ENCODE measurements at places on chromosomes 12 and 14.
A peak's percentile ranks its signal among the peaks of the same experiment; 100 is the strongest.

GRCh38 chr12:43599066-43599465 is 47.1 kb upstream of the ADAMTS20 start:
- no peak for DNase-seq

- no peak for DNase-seq
Observed at GRCh38 chr12:78473136-78473535, 391.4 kb upstream of the SYT1 start.

DNA sequence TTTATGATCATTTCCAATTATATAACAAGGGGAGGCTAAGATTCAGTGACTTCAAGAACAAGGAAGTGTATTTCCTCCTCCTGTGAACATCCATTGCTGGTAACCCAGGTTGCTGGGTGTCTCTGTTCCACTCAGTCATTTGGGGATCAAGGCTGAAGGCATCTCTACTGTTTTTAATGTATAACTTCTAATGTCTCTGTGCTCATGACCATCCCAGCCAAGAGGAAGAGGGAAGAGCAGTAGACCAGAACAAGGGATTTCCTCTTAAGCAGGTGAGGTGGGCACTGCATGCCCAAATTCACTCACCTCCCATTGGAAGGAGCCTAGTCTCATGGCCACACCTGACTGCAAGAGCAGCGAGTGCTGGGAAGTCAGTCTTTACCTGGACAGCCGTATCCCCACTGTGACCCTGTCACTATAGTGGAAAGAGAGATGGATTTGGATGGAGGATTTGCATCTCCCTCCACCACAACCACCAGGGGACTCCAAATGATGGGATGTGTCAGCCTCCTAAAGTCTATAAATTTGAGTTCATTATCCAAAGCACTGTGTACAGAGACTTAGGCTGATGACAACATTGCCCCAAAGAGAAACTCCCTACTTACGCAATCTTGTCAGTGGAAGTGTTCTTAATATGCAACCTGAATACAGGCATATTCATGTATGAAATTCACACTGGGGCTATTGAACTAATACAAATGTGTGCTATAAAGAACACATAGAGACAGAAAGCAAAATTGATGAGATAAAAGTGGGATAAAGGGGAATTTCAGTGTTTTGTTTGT is 368.7 kb downstream of the TMEM132D start:
- DNase-seq, result no peak

DNA sequence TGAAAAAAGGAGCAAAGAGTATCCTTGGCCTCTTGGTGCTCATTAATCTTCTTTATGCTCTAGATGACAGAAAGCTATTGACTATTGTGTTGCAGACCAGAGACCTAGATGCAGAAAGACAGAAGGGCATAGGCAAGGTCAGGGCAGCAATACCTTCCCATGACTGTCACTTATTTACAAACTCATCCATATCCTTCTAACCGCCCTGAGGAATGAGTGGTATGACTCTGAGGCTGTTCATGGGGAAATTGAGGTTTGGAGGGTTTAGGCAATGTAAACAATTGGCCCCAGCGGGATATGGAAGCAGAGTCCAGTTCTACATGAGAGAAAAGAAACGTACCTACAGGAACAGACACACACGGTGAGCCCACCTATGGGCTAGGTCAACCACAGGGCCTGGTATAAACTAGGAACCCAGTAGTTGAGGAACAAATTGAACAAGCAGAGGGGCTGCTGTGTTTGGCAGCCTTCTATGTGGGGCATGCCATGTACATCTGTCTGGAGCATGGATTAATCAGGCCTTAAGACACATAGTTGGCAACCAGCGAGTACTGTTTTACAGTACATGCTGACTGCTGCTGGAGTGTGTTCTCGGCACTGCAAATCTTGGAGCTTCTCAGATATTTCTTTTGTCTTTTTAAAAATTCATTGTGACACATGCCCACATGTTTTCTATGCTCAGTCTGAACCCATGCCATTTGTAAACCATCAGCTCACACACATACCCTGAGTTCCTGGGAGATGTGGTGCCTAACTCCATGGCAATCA is 159.7 kb upstream of the NTF3 start:
- no peak for DNase-seq

- no peak for DNase-seq
Observed at GRCh38 chr12:12987421-12987820, 12.6 kb downstream of the HEBP1 start.

GRCh38 chr14:105437723-105438500 is 18.3 kb downstream of the MTA1 start:
- DNase-seq, result no peak

DNA sequence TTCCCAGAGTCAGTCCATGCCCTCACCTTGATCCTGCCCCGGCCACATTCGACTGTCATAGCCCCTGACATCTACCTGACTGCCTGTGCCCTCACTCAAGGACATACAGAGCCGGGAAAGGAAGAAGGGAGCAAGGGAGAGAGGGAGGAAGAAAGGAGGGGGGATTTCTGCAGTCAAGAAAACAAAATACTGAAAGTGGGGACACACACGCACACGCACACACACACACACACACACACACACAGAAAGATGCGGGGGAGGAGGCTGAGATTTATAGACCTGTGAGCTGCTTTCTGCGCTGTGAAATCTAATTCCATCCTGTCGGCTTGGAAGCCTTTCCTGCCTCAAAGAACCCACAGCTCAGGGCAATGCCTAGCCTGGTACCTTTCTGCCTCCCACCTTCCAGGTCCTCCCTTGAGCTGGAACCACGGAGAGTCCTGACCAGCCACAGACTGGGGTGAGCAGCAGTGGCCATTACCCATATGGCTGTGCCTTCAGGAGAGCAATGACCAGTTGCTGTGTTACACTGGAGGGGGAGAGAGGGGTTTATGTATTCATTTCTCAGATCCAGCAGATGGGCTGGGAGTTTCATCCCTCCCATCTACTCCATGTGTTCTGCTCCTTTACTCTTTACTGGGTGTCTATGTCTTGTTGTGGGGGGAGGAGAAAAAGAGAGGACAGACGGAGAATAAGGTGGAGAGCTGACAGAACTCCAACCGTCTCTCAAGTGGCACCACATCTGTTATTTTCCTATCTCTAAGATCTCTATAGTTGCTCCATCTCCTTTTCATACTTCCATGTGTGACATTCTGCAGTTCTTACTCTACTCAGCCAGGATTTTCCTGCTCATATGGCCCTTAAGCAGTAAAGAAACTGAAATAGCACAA is 12.9 kb downstream of the C14orf93 start:
- DNase-seq, result no peak

GRCh38 chr14:90398315-90398839 is 1.5 kb downstream of the CALM1 start:
- peak; percentile 59 for DNase-seq

DNA sequence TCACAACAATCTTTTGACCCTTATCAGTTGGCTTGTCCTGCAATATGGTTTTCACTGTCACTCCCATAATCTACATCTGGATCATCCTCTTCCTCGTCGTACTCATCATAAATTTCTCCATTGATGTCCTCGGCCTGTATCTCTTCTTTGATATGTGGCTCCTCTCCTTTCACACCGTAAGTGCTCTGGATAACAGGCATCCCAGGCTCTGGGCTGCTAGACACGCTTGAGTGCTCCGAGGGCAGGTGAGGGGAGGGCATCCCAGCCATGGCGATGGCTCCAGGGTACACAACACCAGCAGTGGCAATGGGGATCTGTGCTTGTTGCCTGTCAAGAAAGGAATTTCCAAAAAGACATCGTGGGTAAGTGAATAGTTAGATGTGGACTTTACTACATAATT is 415.3 kb downstream of the SOX5 start:
- DNase-seq, result no peak

DNA sequence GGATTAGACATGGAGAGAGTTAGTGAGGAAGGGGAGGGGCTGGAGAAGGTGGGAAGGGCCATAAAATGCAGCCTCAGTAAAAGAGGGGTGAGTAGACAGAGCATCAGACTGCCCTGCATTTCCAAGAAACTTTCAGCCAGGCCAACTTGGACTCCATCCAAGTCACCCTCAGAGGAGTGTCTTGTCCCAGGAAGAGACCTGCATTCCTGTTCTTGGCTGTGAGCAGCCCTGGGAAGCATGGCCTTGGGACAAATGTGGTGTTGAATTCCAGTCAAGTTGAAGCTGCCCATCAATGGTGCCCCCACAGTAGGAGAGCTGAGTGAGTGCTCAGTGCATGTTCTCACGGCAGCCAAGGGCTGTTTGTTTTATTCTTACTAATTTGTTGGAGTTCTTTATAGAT is 35.0 kb upstream of the TUNAR start:
- DNase-seq, result no peak

- no peak for DNase-seq
Observed at GRCh38 chr12:32568228-32568627, 110.9 kb upstream of the DNM1L start.

DNA sequence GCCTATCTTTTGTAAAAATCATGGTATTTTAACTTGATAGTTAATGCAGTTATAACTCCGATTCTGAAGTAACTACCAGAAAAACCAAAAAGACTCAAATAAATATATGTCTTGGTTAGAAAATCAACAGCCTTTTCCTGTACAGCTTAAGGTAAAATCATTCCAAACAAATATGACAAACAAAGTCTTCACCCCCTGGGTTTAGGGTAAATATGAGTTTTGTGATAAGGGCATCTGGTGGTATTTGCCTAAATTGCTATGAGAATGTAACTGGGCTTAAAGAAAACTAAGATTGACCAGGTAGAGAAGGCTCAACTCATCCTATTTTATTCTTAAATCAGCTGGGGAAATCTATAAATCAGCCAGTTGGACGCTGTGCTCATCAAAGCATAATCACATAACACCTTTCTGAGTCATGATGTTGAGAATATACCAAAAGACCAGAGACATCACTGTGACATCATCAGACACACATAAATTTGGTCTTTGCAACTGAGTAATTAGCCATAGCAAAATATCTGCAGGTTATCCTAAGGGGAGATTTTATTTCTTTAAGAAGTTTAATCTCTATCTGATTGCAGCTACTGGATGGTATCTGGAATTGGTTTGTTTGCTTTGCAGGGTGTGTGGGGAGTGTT is 133.9 kb downstream of the STXBP6 start:
- DNase-seq, result no peak

GRCh38 chr14:31712244-31713127 is 151.3 kb downstream of the NUBPL start:
- DNase-seq, result no peak

DNA sequence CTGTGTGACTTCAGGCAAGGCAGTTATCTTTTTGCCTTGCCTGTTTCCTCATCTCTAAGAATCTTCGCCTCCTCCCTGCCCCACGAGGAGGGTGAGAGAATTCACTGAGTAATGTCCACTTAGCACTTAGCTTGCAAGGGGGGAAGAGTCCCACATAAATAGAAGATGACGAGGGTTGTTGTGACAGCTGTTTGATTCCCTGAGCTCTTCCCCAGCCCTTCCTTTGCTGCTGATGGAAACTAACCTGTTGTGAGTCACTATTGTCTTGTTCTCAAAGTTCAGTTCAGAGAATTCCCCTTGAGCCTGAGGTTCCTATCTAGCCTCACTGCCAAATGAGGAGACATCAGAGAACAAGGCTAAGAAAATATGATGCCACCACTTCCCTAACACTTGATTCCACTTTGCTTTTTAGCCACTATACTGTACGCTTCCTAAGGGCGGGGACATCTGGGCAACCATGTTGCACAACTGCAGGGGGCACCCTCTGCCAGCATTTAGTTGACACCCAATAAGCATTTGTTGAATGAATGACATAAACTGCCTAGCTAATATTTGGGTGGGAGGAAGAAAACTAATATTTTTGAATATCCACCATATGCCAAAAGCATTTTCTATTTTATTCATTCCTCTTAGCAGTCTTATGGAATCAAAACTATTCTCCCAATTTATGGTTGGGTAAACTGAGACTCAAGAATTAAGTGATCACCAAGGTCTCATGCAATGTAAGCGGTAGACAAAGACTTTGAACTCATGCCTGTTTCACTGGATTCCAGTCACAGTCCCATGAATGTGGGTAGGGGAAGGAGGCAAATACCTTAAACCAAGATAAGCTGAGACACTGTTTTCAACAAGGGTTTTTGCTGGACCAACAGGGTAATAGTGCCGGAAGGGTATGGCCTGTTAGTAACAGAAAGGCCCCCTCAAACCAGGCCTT is 77.6 kb downstream of the ZFP36L1 start:
- DNase-seq, result no peak

DNA sequence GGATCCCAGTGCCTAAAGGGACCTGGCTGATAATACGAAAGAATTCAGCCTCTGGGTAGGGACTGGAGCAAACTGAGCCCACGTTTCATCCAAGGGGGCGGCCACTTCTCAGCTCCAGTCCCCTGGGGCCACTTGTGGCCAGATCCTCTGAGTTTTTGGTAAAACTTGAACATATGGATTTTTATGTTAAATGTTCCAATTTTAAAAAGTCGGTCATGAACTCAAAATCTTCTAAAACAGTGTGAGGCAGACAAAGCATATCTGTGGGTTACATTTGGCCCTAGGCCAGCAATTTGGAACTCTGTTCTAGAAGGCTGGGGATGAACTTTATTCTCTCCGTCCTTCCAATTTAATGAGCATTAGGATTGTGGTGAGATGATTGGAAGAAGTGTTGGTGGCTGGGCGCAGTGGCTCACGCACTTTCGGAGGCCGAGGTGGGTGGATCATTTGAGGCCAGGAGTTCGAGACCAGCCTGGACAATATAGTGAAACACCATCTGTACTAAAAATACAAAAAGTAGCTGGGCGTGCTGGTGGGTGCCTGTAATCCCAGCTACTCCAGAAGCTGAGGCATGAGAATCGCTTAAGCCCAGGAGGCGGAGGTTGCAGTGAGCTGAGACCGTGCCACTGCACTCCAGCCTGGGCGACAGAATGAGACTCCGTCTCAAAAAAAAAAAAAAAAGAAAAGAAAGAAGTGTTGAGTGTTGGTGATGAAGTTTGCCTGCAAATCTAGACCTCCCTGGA is 3.0 kb upstream of the PPP1CC start:
- DNase-seq, result peak; percentile 20

DNA sequence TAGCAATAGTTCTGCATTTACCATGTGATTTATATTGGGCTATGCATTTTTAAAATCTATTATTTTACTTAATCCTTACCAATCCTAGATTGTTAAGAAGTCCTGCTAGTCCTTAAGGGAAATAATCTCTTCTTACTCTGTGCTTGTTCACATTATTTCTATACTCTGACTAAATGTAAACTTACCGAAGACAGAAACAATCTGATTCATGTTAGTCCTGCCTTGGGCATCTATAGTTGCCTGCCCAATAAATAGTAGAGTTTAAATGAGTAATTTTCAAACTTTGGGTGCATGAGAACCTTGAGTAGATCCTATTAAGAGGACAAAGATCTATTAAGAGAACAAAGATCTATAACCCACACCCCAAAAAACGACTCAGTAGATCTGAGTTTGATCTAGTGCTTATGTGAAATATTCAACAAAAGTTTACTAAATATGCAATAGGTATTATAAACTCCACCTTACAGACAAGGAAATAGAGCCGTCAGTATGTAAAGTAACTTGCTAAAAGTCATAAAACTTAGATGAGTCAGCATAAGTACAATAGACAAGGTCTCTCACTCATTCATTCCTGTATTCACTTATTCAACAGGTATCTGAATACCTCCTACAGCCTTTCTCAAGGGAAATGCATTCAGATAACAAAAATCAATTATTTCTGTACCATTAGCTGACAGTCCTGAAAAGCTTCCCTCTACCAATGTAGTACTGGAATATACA is 127.6 kb downstream of the PAWR start:
- no peak for DNase-seq

All from RPMI8226 (cell line).